Stimulated activated CD4-positive, alpha-beta T cell treated with anti-CD3 and anti-CD28 coated beads, Interleukin-12 subunit alpha, Interleukin-12 subunit beta, amount 100 ng/mL, for 24 hours (primary cell): ENCODE measurements at places on chromosomes 13 and 19.

GRCh38 chr13:47087241-47087640 is 190.4 kb upstream of the HTR2A start:
- no peak for DNase-seq

DNA sequence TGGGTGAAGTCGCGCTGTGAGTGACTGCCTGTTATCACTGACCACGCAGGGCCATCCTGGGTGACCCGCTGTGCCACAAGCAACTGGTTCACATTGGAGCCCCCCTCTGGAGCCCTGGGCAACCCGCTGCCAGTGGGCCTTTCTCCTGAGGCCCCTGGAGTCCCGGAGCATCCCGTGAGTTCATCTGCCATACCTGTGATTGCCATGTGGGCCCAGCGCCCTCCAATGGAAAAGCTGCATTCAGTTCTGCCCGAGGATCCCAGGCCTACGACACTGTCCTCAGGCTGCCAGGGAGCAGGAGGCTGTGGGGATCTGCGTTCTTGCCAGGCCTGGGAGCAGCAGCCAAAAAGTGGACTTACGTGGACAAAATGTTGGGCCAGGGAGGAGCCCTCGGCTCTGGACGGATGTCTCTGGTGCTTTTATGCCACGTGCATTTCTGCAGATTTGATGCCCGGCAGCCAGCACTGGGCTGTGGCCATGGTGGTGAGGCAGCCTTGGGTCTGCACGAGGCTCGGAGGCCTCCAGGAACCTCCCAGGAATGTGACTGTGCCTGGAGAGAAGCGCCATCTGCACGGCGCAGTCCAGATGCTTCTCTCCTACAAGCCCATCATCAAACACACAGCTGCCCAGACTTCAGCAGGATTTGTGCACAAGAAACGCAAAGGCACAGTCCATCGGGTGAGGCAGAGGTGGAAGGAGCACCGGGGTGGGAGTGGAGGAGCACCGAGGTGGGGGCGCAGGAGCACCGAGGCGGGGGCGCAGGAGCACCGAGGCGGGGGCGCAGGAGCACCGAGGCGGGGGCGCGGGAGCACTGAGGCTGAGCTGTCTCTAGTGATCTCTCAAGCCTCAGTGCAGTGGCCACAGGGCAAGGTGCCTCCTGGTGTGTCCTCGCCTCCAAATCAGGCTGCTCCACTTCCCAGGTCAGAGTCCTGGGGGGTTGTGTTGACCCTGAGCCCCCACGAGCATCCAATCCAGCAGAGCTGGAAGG is 44.0 kb downstream of the C13orf46 start:
- DNase-seq: no peak

DNA sequence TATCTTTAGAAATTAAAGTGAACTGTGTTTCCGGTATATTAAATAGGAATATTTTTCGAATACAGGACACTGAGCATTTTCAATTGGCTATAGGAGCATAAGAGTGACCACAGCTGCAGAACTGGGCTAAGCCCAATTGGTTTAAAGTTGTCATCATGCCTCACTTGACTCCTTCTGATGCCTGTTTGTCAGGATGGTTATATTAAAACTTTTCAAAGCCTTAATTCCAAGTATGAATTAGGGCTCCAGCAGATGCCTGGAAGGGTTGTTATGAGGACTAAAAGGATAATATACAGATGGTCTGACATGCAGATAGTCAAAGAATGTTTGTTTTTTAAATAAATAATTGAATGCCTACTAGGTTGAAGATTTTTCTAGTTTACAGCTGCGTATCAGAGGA is 100.0 kb downstream of the LMO7 start:
- no peak for DNase-seq

DNA sequence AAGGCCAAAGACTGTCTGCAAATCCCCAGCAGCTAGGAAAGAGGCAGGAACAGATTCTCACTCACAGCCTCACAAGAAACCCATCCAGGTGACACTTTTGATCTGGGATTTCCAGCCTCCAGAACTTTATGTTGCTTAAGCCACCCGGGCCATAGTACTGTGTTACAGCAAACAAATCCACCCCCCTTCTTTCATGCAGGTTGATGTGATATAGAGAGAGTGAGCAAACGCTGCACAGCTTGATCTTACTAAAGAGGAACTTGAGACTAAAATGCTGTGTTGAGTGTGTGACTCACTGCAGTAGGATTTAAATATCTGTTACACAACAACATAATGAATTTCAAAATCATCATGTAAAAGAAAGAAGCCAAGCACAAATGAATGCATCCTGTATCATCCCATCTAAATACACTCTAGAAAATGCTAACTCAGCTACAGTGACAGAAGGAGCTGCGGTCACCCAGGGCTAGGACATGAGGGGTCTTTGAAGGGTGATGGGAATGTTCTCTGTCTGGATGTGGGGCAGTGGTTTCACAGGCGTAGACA is 32.2 kb downstream of the RCBTB2 start:
- no peak for DNase-seq

- no peak for DNase-seq
Measured at GRCh38 chr19:30608471-30608870, 236.3 kb downstream of the ZNF536 start.

GRCh38 chr13:100106705-100107104 is 17.8 kb downstream of the PCCA start:
- DNase-seq: no peak

- DNase-seq: no peak
Measured at GRCh38 chr13:30027569-30028455, 177.4 kb upstream of the UBL3 start.

GRCh38 chr19:42403586-42403985 is 13.5 kb upstream of the CNFN start:
- no peak for DNase-seq

GRCh38 chr19:40687525-40688016 is 2.9 kb downstream of the NUMBL start:
- DNase-seq: no peak

- no peak for DNase-seq
Measured at GRCh38 chr19:13839938-13840304, 37.0 kb upstream of the NANOS3 start.

DNA sequence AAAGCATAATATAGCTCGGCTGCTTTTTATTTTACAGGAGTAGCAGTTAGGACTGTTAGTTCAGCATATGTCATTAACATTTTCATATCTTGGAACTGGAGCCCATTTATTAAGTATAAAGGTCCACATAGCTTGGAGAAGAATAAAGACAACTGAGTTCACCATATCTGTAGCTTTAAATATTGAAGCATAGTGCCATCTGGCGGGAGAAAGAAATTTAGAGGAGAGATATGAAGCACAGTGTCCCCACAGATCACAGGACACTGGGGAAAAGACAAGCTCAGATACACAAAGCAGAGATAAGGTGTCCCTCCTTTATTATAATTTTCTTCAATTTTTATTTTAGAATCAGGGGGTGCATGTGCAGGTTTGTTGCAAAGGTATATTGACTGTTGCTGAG is 104.7 kb upstream of the FREM2 start:
- DNase-seq: no peak

DNA sequence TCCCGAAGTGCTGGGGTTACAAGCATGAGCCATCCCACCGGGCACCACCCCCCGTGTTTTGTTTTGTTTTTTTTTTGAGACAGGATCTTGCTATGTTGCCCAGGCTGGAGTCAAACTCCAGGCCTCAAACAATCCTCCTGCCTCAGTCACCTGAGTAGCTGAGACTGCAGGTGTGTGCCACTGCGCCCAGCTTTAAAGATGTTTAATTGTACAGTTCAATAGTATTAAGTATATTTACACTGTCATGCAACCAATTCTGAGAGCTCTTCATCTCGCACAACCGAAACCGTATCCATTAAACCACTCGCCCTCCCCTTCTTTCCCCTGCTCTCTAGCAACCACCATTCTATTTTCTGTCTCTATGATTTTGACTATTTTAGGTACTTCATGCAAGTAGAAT is 15.6 kb downstream of the NUCB1 start:
- no peak for DNase-seq

DNA sequence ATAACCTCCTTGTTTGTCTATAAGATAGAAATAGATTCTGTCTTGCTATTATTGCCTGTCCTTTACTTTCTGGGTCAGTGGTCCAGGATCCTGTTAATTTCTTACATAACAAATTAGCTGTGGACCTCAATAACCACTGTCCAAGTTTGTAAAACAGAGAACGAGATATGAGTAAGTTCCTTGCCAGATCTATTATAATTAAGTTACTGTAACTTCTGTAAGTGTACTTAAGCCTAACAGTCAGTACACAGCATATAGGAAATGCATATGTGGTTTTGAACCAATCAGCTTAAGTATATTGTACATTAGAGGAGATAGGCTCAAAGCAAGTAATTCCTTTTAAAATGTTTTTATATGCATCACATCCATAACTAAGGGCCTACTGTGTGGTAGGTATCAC is 34.9 kb downstream of the HTR2A start:
- DNase-seq: no peak

DNA sequence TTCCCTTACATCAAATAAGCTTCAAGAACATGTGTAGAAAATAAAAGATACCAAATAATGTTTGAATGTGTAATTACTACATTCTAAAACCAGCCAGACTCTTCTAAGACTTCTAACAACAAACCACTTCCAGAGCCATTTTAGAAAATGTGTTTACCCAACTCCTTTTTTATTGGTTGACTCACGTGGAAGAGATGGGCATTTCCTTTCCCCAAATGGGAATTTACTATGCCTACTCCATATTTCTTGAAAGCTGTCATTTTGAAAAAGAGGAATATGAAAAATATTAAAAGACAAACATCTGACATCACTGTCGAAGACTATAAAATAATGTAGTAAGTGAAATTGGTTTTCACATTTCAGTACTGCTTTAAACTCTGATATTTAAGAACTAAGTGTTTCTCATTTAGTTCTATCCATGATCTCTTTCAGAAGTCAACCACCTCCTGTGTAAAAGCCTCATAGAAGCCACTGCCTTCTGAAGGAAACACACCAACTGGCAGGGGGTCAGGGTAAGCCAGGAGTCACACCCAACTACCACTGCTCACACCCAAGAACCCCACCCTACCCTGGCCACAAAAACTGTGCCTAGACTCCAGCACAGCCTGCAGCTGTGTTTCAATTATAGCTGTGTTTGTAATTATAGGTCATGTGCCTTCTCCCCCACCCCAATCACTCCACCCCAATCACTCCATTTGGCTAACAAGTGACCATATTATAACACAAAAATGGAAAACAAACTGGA is 86.8 kb downstream of the UBL3 start:
- no peak for DNase-seq

- no peak for DNase-seq
Measured at GRCh38 chr13:113041293-113041690, 64.3 kb upstream of the F7 start.

DNA sequence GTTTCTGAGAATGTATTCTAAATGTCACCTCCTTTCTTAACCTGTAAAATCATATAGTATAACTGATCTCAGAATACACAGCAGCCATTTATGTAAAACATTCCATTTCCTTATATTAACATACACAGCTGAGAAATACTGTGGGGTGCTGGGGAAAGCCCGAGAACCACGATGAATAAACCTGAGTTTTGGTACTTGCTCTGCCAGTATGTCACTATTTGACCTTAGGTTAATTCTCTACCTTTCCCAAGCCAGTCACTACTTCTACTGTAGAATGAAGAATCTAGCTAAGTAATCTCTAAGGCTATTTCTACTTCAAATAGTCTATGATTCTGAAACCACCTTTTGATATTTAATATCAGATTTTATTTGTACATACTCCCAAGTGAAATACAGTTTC is 173.7 kb downstream of the TBC1D4 start:
- no peak for DNase-seq

DNA sequence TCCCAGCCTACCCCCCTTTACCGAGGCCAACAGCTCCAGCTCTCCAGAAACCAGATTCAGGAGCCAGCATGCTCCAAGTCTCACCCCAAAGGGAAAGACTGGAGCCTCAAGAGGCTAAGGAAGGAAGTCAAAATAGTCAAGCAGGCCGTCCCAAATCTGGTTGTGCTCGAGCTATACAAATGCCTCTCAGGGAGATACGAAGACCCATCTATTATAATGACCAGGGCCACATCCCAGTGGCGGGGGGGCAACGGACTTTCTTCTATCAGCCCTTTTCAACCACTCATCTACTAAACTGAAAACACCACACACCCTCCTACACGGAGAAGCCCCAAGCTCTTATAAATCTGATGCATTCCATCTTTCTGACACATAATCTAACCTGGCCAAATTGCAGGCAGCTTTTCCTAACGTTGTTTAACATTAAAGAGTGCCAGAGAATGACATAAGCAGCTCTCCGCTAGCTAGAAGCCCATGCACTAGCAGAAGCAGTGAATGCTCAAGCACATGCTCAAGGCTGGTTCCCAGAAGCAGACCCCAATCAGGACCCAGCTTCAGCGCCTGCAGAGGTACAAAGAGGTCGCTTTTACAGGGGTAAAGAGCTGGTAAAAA is 104.6 kb upstream of the ZNF98 start:
- no peak for DNase-seq

GRCh38 chr13:58329746-58330145 is 698.2 kb downstream of the PCDH17 start:
- DNase-seq: no peak

GRCh38 chr19:7833225-7834099 is 3.4 kb downstream of the EVI5L start:
- no peak for DNase-seq

- DNase-seq: peak; percentile 100
Measured at GRCh38 chr19:10568826-10569651, at the start of gene CDKN2D. Gene CDKN2D, minus strand, starts transcription at chr19:10568979. Its CDS starts 326 bp downstream, at chr19:10568653.

DNA sequence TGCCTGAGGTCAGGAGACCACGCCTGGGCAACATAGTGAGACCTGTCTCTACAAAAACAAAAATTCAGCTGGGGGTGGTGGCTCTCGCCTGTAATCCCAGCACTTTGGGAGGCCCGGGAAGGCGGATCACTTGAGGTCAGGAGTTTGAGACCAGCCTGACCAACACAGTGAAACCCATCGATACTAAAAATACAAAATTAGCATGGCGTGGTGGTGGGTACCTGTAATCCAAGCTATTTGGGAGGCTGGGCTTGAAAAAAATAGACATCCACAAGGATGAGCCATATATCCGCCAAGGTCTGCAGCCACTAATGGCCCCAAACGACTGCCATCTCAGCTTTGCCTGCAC is 3.1 kb downstream of the RPS16 start:
- DNase-seq: no peak

DNA sequence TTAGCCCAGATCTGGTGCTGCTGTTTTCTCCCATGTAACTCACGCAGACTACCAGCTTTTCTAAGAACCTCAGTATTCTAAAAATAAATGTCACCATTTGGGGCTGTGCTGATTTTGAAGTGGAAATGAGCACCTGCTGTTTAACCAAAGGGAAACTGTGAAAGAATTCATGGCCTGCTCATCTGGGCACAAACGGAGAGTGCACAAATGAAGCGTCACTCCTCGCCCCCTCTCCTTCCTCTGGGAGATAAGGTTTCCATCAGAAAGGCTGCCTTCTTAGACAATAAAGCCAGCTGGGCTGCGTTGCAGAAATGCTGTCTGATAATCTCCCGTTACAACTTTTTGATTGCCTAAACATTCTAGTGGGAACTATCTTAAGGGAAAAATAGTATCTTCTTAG is 73.7 kb upstream of the SLC15A1 start:
- DNase-seq: no peak
